Right lobe of liver (tissue), 6 donors: ENCODE measurements at places on chromosomes 7 and 10. TPM values are rescaled to one million over a fixed set of nuclear protein-coding genes. Genes with fewer than 3 reads are reported as not detected.

GRCh38 chr7:2965301-2965700 lies 78.4 kb downstream of the CARD11 start:
- no peak for DNase-seq

DNA sequence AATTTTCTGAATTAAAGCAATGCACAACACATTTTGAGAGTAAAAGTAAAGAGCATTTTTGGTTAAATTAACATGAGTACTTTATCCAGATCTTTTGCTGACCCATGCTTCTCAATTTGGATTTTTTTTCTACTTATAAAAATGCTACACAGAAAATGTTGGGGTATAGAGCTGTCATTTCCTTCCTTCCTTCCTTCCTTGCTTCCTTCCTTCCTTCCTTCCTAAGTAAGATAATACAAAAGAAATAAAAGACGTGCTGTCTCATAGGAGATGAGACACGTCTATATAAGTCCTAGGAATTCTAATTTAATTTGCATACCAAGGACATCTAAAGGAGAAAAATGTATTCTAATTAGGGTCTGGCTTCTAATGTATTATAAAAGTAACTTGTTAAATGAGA lies 31.0 kb upstream of the CAV2 start:
- DNase-seq = no peak

- DNase-seq = no peak
Observed at GRCh38 chr10:117955176-117955575, 91.6 kb downstream of the RAB11FIP2 start.

GRCh38 chr7:115676080-115676479 lies 354.5 kb downstream of the TFEC start:
- DNase-seq = peak; percentile 52

- no peak for DNase-seq
Observed at GRCh38 chr10:110777661-110778060, 94.1 kb upstream of the PDCD4 start.

METTL2B gene
- total RNA-seq = 10.8 TPM

UCN3 gene
- not detected for total RNA-seq

- peak; percentile 35 for DNase-seq
Observed at GRCh38 chr7:151453326-151453791, 13.4 kb upstream of the CRYGN start.

- no peak for DNase-seq
Observed at GRCh38 chr7:85469446-85470010, 282.7 kb upstream of the SEMA3D start.

TAF5 gene
- total RNA-seq = 1.5 TPM

GRCh38 chr7:54757711-54758110 lies 1.3 kb downstream of the SEC61G start:
- no peak for DNase-seq

GRCh38 chr10:102419269-102420180 lies 940 bp upstream of the PSD start:
- peak; percentile 66 for DNase-seq

PNLIPRP2 gene
- not detected for total RNA-seq

DNA sequence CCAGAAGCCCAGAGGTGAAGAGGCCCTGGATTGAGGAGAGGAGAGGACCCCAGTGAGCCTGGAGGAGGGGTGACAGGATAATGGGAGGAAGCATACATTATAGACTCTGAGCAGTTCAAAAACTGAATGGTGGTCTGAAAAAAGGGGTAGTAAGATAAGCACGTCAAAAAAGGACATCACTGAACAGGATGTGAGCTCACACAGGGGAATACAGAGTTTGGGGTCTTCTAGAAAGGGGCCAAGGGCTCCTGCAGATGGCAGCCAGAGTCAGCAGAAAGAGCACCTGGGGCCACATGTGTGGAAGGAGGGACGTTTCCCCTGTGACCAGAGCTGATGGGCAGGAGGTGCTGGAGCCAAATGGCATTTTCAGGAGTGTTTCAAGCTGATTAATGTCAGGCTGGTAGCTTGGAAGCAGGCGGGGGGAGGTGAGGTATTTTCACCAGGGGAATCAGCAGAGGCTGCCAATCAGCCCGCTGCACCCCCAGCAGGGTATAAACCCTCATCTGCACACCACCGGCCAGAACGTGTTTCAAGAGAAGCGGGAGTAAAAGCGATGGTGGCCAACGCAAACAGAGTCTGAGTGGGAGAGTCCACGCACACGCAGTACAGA lies 85.8 kb downstream of the TNS3 start:
- DNase-seq = no peak

GRCh38 chr7:153440715-153441114 lies 611.5 kb upstream of the DPP6 start:
- no peak for DNase-seq

DNA sequence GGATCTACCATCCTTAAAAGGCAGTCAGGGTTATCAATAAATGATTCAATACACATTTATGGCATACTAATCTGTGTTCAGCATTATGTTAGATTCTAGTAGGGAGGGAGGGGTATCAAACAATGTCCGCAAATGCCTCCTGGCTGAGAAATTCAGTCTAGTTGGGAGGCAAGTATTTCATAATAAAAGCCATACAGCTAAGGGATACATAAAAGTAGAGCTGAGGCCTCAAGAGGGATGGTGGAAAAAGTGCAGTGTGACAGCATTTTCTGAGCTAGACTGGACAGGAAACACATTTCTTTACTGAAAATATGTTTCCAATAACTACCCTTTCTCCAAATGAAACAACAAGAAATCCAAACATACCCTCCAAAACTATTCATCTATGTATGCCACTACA lies 152.8 kb upstream of the LRRN3 start:
- DNase-seq = no peak

GRCh38 chr10:14982744-14983143 lies 23.6 kb downstream of the MEIG1 start:
- no peak for DNase-seq

CYP26C1 gene
- not detected for total RNA-seq

PTPRN2 gene
- 0.69 TPM for total RNA-seq

TSPAN33 gene
- total RNA-seq = 26.7 TPM

SLC35G1 gene
- total RNA-seq = 3.3 TPM

GRCh38 chr7:17030559-17030958 lies 148.8 kb upstream of the AGR3 start:
- no peak for DNase-seq

GRCh38 chr7:7002418-7003062 lies 176.5 kb upstream of the CCZ1B start:
- no peak for DNase-seq

GRCh38 chr10:33337326-33337957 lies 3.0 kb upstream of the NRP1 start:
- no peak for DNase-seq

DNA sequence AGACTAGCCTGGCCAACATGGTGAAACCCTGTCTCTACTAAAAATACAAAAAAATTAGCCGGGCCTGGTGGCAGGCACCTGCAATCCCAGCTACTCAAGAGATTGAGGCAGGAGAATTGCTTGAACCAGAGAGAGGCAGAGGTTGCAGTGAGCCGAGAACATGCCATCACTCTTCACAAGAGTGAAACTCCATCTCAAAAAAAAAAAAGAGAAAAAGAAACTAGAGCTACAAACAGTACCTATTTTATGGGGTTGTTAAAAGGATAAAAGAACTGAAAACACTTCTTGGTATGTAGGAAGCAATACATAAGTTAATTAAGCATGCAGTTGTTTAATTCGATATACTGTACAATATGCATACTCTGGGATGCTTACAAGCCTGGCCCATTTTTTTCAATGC lies 216.9 kb downstream of the SORCS1 start:
- no peak for DNase-seq

- DNase-seq = no peak
Observed at GRCh38 chr7:73893342-73894101, 32.6 kb downstream of the TMEM270 start.

DNA sequence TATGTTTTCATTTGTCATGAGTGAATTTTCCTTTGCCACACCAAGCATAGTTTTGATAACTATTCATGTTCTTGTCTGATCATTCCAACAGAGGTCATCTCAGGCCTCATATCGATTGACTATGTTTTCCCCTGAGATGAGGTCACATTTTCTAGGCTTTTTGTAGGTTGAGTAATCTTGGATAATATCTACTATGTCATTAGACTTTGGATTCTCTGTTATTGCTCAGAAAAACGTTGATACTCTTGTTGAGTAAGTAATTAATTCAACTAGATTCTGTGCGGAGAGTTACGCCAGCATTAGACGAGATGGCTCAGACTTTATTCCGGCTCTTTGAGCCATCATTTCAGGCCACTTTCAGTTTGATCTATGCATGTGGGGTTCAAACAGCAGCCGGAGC lies 57.7 kb downstream of the KLF6 start:
- no peak for DNase-seq

DNA sequence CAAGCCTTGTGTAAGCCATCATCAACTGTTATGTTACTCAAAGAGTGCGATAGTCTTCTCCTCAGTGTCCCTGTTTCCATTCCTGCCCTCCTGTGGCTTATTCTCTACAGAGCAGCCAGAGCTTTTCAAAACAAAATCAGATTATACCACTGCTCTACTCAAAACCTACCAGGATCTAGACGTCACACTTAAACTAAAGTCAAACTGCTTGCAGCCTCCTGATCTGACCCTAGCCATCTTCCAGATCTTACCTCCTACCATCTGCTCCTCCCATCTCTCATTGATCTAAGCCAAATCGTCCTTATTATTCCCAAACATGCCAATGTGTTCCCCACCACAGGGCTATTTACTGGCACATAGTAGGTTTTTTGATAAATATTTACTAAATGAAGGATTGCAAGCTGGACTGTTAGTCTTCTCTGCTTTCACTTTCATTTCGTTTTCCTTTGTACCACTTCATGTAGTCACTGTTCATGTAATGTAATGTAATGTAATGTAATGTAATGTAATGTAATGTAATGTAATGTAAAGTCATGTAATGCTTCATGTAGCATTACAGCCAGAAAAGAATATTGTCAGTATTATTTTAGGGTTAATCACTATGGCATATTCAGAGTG lies 116.1 kb downstream of the GPR37 start:
- no peak for DNase-seq

GRCh38 chr10:11472158-11472753 lies 139.2 kb downstream of the USP6NL start:
- peak; percentile 61 for DNase-seq

- DNase-seq = no peak
Observed at GRCh38 chr7:36448781-36449379, 59.2 kb downstream of the ANLN start.

DNA sequence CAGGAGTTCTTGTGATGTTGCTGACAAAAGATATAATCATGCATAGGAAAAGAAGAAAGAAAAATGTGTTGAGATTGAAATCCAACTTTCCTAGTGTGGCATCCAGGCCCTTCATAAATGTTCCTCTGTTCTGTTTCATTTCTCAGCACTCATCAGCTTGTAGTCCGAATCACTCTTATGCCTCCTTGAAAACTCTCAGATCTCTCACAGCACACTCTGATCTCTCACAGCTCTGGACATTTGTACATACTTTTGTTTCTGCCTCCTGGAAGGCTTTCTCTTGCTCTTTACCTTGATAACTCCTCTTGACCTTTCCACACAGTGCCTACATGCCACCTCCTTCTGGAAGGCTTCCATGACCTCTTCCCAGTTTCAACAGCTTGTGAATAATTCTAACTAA lies 409.0 kb upstream of the LRRN3 start:
- no peak for DNase-seq

DNA sequence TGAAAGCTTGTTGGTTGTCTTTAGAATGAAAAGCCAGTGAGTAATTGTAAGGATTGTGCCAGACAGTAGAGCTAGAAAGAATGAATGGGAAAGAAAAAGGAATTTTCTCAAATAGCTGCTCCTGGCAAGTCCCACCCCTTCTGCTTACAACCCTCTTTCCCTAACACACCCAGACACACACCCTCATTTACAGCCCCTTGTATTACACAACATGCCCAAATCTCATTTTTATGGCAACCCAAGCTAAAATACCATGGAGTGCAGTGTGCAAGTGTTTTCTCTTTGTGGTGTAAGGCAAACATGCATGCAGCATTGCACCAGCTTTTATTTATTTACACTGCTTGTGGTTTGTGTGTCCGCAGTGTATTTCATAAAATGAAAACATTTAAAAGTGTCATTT lies 1.5 kb downstream of the PRKAR2B start:
- no peak for DNase-seq

- no peak for DNase-seq
Observed at GRCh38 chr7:134574322-134574721, 25.4 kb downstream of the AKR1B15 start.

DNA sequence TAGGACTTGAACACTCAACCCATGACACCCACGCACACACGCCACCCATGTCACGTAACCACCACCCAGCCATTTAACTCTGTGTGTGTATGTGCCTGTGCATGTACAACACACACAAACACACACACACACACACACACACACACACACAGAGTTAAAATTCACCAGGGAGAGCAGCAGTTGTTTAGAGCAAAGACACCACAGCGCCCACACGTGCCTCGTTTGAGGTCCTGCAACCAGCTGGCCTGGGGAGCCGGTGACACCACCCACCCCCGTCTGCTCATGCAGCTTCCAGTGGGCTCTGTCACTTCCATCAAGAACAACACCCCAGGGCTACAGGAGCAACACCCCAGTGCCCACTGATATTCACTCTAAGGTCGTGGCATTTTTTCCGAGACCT lies 97.4 kb downstream of the ELFN1 start:
- no peak for DNase-seq

DNA sequence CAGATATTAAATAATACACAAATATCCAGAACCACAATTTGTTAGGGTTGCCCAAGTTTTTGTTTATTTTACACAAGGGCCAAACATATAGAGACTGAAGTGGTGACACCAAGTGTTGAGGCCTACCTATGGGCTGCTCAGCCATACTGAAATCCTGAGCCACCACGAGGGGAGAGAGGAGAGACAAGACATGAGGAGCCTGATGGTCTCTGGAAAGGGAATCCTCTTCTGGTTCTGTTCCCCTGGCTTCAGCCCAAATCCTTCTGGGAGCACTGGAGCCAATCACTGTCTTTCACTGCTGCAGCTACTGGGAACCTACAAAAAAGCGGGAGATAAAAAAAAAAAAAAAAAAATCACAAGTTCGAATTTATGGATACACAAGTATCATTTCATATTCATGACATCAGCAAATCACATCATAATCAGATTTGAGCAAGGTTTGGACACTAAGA lies 1.9 kb downstream of the SKIDA1 start:
- no peak for DNase-seq

- DNase-seq = peak; percentile 63
Observed at GRCh38 chr10:127907411-127908105, 655 bp downstream of the PTPRE start.

PRF1 gene
- total RNA-seq = 2.5 TPM

DNA sequence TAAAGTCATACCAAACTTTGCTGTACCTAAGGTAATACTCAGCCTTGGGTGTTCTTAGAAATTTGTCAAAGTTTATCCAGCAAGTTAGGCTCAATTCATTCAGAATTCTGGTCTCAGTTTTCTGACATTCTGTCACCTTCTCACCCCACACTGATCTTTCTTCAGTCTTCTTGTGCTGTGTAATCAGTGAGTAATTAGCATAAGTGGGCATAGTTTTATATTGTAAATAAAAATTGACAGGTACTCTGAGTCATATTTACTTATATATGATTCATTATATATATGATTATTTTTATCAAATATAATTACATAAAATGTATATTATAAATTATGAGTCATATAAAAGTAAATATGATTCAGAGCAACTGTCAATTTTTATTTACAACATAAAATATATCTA lies 170.9 kb upstream of the MAGI2 start:
- no peak for DNase-seq

FAM180A gene
- 7.0 TPM for total RNA-seq
